A549 treated with CORT108297 at 1 μM for 4 hours (cell line): ENCODE measurements at places on chromosomes 5 and 9. TPM values are rescaled to one million over a fixed set of nuclear protein-coding genes. Genes with fewer than 3 reads are reported as not detected.

The CDC20B gene
- 0.07 to 0.11 TPM (median 0.09 TPM) in 5 replicates for total RNA-seq

The NPM1 gene
- total RNA-seq = 3,134 to 4,822 TPM (median 3,256 TPM) in 5 replicates

The MTMR12 gene
- 13.8 to 17.9 TPM (median 16.3 TPM) in 5 replicates for total RNA-seq

The FABP6 gene
- total RNA-seq = 0.92 to 1.4 TPM (median 1.1 TPM) in 5 replicates

The LOX gene
- total RNA-seq = 0.89 to 1.3 TPM (median 1.0 TPM) in 5 replicates

The HAUS6 gene
- 21.6 to 33.5 TPM (median 23.1 TPM) in 5 replicates for total RNA-seq

The FBLL1 gene
- 0.07 to 0.25 TPM (median 0.08 TPM) in 3 of 5 replicates, not detected in the others for total RNA-seq

The WHRN gene
- total RNA-seq = 4.3 to 8.3 TPM (median 7.8 TPM) in 5 replicates

The LIFR gene
- total RNA-seq = 4.4 to 6.5 TPM (median 6.2 TPM) in 5 replicates

The SLC6A19 gene
- total RNA-seq = 0.01 to 0.03 TPM (median 0.01 TPM) in 3 of 5 replicates, not detected in the others

The PDZD2 gene
- total RNA-seq = 0.10 to 0.27 TPM (median 0.12 TPM) in 5 replicates

The DPYSL3 gene
- 15.5 to 19.7 TPM (median 17.8 TPM) in 5 replicates for total RNA-seq

The PCDHA4 gene
- 1.5 to 2.2 TPM (median 1.6 TPM) in 5 replicates for total RNA-seq

The HEMGN gene
- total RNA-seq = not detected in 5 replicates

The TOR1B gene
- total RNA-seq = 21.3 to 26.5 TPM (median 24.1 TPM) in 5 replicates

The ATP6V0E1 gene
- 250 to 443 TPM (median 355 TPM) in 5 replicates for total RNA-seq

The PAEP gene
- 0.14 to 0.28 TPM (median 0.21 TPM) in 5 replicates for total RNA-seq

The TMEM215 gene
- total RNA-seq = 0.02 to 0.05 TPM in 2 of 5 replicates, not detected in the others

The ZNF484 gene
- total RNA-seq = 1.7 to 2.8 TPM (median 1.8 TPM) in 5 replicates

The NFIB gene
- total RNA-seq = 6.9 to 11.0 TPM (median 9.2 TPM) in 5 replicates

The PCDHGA2 gene
- 0.55 to 0.78 TPM (median 0.63 TPM) in 5 replicates for total RNA-seq

The SLC6A3 gene
- total RNA-seq = 0.05 to 0.09 TPM (median 0.07 TPM) in 5 replicates

The FOXD4 gene
- 0.25 to 0.82 TPM (median 0.44 TPM) in 5 replicates for total RNA-seq

The RASEF gene
- total RNA-seq = 7.1 to 9.2 TPM (median 8.5 TPM) in 5 replicates

The NUTM2F gene
- total RNA-seq = not detected in 5 replicates
